ENCODE measurements at places on chromosomes 4 and X.

GRCh38 chr4:71338846-71339593 lies at the start of gene SLC4A4:
SLC4A4 (plus strand) TSS chr4:71339020.
- peak; percentile 24 for DNase-seq

DNA sequence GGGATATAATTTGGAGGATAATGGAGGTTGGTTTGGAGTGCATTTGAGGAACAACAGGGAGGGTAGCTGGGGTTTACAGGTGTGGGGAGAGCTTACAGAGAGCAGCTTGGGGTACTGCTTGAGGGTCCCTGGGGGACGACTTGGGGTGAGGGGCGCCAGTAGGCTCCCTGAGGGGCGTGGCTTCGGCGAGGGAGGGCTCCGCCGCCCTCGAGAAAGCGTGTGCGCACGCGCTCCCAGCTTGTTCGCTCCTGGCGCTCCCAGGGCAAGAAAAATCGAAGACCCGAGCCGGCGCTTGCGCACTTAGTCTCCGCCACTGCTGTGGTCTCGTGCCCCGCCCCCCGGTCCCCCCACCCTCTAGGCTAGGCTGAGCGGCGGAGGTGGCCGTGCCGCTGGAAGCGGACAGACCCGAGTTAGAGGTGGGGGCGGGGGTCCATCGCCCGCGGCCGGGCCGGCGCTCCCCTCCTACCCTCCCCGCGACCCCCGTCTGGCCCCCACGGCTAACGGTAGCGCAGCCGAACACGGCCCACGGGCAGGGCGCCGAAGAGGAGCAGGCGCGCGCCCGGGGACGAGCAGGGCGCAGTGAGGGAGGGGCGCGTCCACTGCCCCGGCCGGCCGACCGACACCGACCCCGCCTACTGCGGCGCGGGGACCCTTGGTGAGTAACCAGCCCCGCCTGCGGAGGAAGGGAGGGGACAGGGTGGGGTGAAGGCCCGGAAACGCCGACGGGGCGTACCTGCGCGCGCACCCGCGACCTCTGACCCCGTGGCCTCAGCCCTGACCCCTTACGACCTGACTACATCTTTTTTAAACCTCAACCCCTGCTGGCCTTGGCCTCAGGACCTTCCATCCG lies 5.4 kb upstream of the CCDC120 start:
- no peak for DNase-seq

DNA sequence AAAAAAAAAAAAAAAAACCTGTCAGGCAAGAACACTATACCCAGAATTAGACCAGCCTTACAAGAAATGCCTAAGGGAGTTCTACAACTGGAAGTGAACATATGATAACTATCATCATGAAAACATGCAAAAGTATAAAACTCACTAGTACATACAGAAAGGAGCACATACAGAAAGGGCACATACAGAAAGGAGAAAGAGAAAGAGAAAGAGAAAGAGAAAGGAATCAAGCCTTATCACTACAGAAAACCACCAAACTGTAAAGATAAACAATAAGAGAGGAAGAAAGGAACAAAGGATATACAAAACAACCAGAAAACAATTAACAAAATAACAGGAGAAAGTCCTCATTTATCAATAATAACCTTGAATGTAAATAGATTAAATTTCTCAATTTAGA lies 50.4 kb downstream of the PHKA1 start:
- no peak for DNase-seq

- DNase-seq: no peak
Observed at GRCh38 chr4:152398060-152398459, 137.8 kb downstream of the FBXW7 start.

GRCh38 chrX:46693149-46693548 lies 65.8 kb downstream of the SLC9A7 start:
- no peak for DNase-seq

DNA sequence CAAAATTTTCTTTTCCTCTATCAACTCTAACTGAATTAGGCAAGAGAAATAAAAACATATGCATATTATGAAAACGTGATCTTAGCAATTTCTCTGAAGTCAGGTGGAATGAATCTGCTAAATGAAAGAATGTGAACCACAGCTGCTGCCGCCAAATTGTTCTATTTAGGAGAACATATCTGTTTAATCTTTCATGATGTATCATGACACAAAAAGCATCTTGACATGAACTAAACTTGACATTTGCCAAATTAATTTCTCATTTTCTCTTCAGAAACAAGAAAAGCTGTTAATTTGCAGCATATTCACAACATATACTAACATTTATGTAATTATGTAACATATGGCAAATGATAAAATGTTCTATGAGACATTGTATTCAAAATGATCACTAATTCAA lies 1237.9 kb downstream of the TECRL start:
- no peak for DNase-seq

DNA sequence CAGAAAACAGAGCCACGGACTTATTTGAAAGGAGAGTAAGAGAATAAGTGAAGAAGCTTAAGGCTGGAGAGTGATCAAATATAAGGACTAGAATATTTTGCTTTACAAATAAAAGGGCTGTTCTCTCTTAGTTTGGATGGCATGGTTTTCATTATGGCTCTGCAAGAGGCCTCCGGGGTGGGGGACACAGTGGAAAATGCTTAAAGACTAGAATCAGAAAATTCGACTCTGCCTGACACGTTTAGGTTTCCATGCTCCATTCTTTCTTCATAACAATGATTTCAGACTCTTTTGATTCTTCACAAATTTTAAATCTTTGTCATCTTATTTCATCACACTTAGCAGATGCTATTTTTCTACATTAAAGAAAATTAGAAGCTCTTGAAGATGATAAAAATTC lies 632.4 kb upstream of the BOD1L1 start:
- no peak for DNase-seq

DNA sequence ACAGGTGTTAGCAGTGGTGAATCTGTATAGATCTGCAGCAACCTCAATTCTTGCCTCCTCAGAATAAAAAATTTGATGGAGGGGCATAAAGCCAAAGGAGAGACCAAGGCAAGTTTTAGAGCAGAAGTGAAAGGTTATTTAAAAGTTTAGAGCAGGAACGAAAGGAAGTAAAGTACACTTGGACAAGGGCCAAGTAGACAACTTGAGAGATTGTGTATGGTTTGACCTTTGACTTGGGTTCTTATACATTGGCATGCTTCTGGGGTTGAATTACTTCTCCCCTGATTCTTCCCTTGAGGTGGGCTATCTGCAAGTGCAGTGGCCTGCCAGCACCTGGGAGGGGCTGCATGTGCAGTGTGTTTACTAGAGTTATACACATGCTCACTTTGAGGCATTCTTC lies 278.8 kb upstream of the NDST3 start:
- DNase-seq: no peak

DNA sequence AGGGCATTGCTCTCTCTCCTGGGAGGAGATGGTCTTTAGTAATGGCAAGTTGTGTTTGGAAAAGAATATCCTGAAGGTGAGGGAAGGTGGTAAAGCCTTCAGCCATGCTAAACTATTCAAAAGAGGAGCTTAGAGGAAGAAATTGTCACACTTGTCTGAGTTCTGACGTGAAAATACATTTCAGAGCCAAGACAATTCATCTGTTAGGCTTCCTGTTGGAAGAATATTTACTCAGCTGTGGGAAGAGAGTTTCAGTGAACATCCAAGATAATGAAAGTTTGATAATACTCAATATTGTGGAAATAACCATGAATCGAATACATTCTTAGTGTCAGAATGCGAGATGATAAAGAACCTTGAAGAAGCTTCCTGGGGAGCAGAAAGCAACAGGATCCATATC lies 143.3 kb downstream of the GPAT3 start:
- DNase-seq: no peak

- no peak for DNase-seq
Observed at GRCh38 chr4:154120690-154121345, 331.9 kb upstream of the SFRP2 start.

- DNase-seq: no peak
Observed at GRCh38 chr4:80685214-80685613, 345.3 kb upstream of the BMP3 start.

DNA sequence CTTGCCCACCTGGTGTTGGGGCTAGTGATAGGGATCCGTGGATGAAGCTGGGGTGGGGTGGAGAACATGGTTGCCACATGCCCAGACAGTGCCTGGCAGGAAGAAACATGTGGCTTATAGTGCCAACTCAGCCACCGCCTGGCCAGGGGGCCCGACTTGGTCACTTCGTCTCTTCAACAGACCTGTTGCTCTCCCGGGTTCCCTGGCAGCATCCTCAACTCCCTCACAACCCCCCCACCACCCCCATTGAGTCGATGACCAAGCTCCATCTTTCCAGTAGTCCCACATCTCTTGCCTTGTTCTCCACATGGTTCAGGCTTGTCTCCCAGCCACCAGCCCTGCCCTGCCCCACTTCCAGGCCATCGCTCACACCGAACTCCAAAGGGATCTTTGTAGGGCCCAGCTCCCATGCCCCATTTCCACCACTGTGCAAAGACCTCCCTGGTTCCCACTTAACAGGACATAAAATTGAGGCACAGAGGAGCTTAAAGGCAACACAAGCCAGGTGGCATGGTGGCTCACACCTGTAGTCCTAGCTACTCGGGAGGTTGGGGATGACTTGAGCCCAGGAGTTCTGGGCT lies 7.8 kb downstream of the PNCK start:
- DNase-seq: no peak

DNA sequence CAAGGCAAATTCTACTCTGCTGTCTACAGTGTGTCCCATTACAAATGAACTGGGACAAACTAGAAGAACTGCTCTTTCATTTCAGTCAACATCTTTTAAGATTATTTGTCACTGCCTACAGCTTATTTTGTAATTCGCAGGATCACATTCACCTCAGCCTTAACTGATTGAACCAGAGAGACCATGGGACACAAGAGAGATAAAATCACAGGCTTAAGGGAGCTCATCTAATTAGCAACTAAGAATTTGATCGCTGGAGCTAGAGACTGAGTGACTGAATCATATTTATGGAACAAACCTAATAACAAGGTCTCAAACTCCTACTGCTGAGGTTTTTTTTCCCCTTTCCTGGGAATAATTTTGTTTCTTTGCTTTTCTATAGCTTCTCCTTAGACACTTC lies 898.2 kb downstream of the PCDH18 start:
- no peak for DNase-seq

- no peak for DNase-seq
Observed at GRCh38 chr4:82885410-82885809, 5.5 kb downstream of the SEC31A start.

- DNase-seq: no peak
Observed at GRCh38 chr4:175435381-175435783, 376.7 kb downstream of the GPM6A start.

GRCh38 chr4:113411496-113411938 lies 350.0 kb downstream of the CAMK2D start:
- peak; percentile 87 for DNase-seq

- peak; percentile 13 for DNase-seq
Observed at GRCh38 chrX:323721-324628, 5.4 kb upstream of the GTPBP6 start.

GRCh38 chr4:143587703-143588102 lies 74.2 kb downstream of the SMARCA5 start:
- no peak for DNase-seq

GRCh38 chr4:95263391-95263790 lies 285.4 kb downstream of the UNC5C start:
- DNase-seq: no peak

DNA sequence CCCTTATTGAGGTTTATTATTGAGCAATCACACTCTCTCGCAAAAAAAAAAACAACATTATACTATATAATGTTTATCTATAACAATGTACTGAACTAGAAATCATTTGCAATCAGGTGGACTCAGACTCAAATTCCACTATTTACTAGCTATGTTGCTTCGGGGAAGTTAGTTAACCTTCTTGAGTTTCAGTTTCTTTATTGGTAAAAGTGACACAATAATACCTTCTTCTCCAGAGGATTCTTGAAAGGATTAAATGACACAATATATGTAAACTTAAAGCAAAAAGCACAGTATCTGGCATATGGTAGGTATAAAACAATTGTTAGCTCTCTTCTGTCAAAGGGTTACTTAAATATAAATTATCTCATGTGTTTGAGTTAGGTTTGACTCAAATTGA lies 31.5 kb upstream of the HDAC8 start:
- no peak for DNase-seq

- DNase-seq: no peak
Observed at GRCh38 chr4:36283912-36284465, 2.6 kb downstream of the DTHD1 start.

DNA sequence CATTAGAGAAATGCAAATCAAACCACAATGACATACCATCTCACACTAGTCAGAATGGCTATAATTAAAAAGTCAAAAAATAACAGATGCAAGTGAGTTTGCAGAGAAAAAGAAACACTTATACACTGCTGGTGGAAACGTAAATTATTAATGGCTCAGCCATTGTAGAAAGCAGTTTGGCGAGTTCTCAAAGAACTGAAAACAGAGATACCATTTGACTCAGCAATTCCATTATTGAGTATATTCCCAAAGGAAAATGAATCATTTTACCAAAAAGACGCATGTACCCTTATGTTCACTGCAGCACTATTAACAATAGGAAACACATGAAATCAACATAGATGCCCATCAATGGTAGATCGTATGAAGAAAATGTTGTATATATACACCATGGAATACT lies 75.0 kb downstream of the NAA11 start:
- DNase-seq: no peak

GRCh38 chrX:43953218-43953617 lies 20.0 kb downstream of the NDP start:
- DNase-seq: no peak

- no peak for DNase-seq
Observed at GRCh38 chr4:145824463-145824862, 114.2 kb downstream of the ZNF827 start.

DNA sequence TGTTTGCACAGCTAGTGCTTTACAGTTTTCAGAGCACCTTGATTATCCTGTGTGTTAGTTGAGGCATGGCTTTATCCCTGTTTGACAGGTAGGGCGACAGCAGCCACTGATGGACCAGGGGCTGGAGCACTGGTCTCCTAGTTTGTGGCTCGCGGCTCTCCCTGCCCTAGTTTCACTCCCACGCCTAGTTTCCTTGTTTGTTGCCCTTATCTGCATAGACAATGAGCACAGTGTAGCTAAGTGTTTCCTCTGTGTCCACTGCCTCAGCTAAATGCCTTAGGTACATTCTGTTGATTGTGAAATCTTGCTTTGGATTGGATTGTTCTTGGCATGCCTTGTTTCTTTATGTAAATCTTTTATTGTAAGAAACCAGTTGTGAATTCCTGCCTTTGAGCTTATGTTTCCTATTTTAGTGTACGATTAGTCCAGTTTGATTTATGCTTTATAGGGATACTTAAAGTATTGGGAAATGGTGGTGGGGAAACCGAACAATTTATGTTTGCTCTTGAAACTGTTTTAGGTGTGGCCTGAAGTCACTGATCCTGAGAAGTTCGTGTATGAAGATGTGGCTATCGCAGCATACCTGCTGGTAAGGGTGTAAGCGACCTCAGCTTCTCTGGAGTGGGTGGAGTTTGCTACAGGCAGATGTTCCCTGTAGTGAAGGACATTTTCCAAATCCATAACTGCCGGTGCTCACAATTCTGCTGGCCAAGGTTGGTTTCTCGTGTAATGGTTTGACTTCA lies 11.0 kb downstream of the TRMT44 start:
- no peak for DNase-seq

GRCh38 chr4:136873555-136873954 lies 658.7 kb downstream of the PCDH18 start:
- no peak for DNase-seq

- DNase-seq: no peak
Observed at GRCh38 chrX:31092476-31092875, 20.6 kb upstream of the FTHL17 start.

GRCh38 chrX:3940000-3940610 lies 226.7 kb upstream of the PRKX start:
- no peak for DNase-seq
